ENCODE measurements at places on chromosomes 2 and 18.

GRCh38 chr2:201969938-201970785 is 63.5 kb upstream of the FZD7 start:
- DNase-seq = no peak

- DNase-seq = no peak
These were observed 58.2 kb downstream of the ITGB6 start for GRCh38 chr2:160141912-160142311.

DNA sequence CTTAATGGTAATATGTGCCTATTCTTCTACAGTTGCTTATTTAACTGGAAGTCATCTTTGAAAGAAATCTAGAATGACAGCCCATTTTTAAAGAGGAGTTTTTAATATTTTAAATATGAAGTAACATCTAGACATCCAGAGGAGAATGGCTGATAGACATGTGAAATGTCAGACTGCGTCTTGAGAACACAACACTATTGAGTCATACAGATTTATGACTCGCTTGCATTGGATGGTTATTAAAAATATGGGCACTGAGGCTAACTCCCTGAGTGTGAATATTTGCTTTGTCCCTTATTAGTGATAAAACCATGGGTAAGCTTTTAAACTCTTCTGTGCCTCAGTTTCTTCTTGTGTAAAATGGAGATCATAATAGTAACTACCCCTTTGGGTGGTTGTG is 22.9 kb downstream of the TDRD15 start:
- DNase-seq = no peak

DNA sequence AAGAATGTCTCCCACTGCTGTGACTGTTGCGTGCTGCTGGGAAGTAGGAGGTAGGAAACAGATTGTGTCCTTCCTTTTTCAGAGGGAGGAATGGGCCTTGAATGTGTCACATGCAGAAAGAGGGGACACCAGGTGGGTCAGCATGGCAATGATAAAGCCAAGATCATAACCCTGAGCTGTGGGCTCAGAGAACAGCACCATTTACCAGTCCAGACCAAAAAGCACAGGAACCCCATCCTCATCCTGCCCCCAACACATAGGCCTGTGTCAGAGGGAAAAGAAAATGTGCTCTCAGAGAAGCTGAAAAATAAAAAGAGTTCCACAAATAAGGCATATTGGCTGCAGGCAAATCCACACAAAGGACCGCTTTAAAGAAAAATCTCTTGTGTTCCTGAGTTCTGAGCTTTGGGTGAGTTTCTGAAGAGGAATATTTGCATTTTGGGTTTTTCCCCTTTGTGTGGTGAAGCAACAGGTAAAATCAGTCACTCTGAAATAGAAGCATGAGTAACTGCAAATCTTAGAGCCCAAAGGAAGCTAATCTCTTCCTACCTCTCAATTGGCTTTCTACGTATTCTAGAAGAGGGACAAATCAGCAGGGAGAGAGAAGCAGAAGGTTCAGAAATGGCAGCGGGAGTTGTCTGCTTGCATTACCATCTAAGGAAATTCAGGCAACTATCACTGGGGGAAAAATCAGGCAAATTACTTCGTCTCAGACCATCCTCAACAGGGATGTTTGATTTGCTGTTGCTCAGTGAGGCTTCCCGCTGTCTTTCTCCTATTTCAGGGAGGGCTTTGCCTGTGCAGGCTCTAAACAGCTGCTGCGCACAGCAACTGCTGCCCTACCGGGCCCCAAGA is 106.8 kb downstream of the BCL11A start:
- DNase-seq = no peak

DNA sequence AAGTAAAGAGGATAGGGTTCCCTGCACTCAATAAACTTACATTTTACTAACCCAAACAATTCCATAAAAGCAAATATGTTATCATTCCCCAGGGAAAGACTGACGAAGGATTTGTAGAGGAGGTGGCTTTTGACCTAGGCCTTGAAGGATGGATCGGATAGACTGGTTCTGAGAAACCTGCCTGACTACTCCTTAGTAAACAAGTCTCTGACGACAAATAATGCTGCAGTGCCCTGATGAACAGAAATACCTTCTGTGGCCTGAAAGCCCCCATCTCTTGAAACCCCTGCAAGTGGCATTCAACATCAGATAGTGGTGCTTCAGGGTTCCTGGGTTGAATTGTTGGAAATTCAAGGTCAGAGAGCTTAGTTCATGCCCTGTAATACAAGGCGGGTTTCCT is 19.2 kb downstream of the PRKCE start:
- DNase-seq = no peak

DNA sequence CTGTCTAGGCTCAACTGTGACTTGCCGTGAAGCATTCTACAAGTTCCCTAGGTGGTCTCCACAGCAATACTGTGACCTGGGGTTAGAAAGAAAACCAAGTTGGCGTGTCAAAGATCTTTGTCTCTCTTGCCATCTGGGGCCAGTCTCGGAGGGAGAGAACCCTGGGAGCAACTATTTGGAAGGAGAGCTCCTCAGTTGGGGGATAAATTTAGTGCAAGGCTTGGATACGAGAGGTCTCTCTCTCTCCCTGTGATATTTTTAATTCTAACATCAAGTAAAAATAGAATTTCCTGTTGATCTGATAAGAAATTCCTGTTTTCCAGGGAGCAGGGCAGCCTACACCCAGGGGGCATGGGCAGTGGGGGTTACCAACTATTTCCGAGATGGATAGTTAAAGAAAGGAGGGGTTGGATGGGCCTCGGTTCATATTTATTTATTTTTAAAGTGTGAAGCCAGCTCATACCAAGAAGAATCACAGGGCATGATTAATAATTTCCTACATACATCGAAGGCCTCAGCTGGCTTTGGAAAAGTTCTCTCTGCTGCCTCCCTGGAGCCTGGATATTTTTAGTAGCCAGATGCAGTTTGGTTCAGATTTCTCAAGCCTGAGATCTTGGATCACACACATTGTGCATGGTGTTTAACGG is 62.8 kb downstream of the EHD3 start:
- no peak for DNase-seq

GRCh38 chr2:127051116-127052056 is 55.6 kb downstream of the BIN1 start:
- no peak for DNase-seq

GRCh38 chr2:214103276-214104001 is 307.4 kb upstream of the VWC2L start:
- no peak for DNase-seq

DNA sequence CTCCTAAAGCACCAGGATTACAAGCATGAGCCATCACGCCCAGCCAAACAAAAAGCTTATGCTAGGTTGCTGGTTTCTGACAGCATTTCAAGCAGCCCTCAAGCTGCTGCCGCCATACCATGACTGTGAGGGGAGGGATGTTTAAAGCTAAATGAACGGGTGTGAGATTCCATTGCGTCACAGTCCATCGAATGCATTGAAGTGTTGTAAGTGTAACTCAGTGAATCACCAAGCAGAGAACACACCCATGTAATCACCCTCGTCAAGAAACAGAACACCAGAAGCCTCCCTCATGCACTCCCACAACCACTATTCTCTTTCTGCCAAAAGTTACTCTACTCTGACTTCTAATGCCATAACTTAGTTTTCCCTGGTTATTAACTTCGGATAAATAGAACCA is 32.8 kb upstream of the MC5R start:
- DNase-seq = no peak

DNA sequence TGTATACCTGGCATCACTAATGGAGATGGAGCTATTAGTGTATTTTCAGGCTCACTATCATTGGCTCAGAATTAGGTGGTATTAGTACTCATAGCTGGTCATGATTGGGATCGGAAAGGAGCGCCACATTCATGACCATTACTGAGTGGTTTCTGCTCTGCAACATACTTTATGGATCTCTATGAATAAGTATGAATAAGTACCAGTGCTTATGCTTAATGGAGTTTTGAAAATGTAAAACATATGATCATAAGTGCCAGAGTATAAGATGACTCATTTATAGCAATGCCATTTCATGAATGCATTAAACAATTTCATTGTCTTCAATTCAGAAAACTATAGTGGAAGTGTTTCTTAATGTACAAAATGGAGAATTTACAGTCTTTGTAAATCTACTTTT is 156.7 kb downstream of the GALNT3 start:
- no peak for DNase-seq

DNA sequence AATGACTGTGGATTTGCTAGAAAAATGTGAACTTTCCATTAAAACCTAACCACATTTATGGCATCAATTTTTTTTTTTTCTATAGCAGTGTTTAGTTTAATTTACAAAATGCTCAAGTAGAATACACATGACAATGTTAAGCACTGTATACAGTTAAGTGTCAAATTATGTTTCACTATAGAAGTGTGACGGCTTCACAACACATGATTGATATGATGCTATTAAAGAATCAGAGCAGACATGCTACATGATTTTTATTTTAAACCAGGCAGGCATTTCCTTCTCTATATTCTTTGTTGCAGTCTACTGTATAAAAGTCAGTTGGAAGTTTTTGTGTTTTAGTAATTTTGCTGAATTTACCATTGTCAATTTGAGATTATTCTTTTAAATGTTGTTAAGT is 43.6 kb downstream of the PROKR1 start:
- DNase-seq = no peak

DNA sequence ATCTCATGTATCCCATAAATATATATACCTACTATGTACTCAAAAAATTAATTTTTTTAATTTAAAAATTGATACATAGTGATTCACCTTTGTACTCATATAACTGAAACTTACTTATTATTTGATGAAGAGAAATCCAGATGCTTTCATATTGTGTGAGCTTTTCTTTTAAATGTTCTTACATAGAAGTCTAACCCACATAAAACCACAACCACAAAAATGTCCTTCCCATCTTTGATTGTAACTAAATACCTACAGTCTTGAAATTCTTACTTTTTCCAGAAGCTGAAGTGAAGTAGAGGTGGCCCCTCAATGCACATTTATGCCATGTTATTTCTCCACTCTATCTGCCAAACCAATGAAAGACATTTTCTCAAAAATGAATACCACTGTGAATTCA is 117.9 kb upstream of the COL5A2 start:
- no peak for DNase-seq

GRCh38 chr2:156003780-156004179 is 328.7 kb downstream of the NR4A2 start:
- DNase-seq = no peak

DNA sequence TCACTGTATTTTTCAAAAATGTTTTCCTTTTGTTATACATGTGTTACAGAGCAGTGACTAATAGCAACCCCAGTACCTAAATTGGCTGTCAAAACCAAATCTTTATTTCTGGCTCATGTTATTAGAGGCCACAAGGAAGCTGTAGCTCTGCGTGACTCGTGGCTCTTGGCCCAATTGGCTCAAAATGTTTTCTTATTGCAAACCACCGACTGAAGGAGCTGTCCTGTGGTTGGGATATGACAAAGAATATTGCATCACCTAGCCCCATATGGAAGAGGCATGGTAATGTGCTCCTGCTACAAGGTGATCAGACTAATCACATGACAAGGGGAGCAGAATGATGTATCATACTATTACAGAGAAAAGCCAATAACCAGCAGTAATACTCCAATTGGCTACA is 1058.5 kb downstream of the CBLN2 start:
- no peak for DNase-seq

GRCh38 chr2:56474412-56475158 is 290.8 kb downstream of the CCDC85A start:
- no peak for DNase-seq

DNA sequence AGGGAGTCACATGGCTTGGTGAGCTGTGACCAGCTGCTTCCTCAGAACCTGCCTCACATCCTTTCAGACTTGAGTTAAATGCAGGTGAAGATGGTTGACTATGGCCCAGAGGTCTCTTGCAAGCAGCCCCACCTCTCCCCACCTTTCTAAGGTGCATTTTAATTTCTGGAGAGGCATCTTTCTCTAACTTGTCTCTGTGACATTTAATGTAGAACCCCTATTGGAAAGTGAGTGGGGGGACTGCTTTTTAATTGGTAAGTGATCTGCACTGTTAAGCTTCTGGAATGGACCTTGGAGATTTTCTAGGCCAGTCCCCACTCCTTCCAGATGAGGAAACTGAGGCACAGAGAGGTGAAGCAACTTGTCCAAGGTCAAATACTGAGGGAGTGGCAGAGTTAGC is 37.3 kb upstream of the SKOR2 start:
- DNase-seq = no peak

- no peak for DNase-seq
These were observed 6.0 kb upstream of the ALPP start for GRCh38 chr2:232372231-232373208.

DNA sequence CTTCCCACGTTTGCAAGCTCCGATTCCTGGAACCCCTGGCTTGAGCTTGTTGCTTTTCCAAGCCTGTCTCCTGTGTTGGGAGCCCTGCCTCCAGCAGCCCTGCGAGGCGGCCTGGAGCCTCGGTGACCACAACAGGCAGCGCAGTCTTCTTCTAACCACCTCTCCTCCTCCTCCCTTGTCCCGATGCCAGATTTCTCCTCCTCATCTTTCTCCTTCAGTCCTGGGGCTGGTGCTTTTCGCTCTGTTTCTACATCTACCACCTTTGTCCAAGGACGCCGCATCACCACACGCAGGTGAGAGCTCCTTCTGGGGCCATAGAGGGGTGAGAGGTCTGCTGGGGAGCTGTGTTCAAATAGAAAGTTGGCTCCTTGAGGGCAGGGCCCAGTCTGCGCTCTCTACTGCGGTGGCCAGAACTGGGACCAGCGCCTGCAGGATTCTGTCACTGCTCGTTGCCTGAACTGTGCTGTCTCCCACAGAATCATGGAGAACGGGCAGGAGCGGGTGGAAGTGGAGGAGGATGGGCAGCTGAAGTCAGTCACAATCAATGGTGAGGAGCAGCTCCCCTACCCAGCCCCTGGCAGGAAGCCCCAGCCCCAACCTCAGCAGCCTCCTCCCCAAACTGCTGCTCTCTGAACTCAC is 3.9 kb downstream of the DNAJB2 start:
- DNase-seq = no peak

DNA sequence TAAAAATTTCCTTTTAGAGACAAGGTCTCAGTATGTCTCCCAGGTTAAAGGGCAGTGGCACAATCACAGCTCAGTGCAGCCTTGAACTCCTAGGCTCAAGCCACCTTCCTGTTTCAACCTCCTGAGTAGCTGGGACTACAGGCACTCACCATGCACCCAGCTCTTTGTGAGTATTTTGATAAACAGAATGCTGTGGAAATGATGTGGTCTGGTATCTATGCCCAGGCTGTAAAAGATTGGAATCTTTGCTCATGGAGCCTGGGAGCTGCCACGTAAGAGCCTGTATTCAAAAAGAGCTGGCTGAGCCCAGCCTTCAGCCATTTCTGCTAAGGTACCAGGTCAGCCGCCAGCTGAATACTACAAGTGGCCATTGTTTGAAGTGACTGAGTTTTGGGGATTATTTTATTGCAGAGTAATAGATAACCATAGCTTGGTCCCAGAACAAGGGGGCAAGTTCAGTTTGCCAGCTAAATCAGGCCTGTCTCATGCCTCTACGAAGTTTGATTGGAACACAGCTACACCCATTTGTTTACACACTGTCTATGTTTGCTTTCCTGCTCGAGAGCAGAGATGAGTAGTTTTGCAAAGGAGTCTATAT is 21.3 kb upstream of the ARL5A start:
- DNase-seq = no peak

GRCh38 chr18:63422864-63423304 is 608 bp upstream of the VPS4B start:
- no peak for DNase-seq

- DNase-seq = no peak
These were observed 33.1 kb downstream of the SLC8A1 start for GRCh38 chr2:40418614-40419363.
